ENCODE measurements at places on chromosomes 4 and X. TPM values are rescaled to one million over a fixed set of nuclear protein-coding genes. Genes with fewer than 3 reads are reported as not detected.
A peak's percentile ranks its signal among the peaks of the same experiment; 100 is the strongest.

OCRL gene
- 20.1 TPM for total RNA-seq

POU3F4 gene
- total RNA-seq = not detected

ADGRL3 gene
- 6.0 TPM for total RNA-seq

GRCh38 chr4:70425306-70425705, 27.6 kb downstream of the OPRPN start:
- no peaks in the 10 kb centered on the region for H3K4me1 ChIP-seq
- no peaks in the 10 kb centered on the region for H3K27me3 ChIP-seq
- H3K27ac ChIP-seq = no peak overlapping the region
- no peak for DNase-seq

GRCh38 chrX:150690126-150690525, 3.1 kb upstream of the MTMR1 start:
- no peaks in the 10 kb centered on the region for H3K36me3 ChIP-seq
- no peak overlapping the region for H3K27ac ChIP-seq
- DNase-seq = no peak

DNA sequence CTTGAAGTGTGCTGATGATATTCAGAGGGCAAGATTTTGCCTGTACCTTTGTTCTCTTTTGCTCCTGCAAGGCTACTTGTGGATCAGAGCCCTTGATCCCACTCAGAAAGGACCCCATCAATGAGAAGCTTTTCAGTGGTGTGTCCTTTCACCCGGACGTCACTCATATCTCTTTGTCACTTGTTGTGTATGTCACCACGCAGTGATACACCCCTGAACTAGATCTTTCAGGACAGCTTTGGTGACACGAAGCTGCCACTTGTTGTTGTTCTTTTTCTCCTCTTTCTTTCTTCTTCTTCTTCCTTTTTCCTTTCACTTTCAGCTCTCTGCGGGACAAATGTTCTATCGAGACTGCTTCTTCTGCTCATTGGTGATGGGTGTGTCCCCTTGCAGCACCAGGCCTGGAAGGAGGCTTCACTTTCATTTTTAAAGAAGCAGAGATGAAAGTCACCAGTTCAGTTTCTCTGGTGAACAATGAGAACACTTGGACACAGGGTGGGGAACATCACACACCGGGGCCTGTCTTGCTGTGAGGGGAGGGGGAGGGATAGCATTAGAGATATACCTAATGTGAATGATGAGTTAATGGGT, 83.6 kb downstream of the NBDY start:
- H3K36me3 ChIP-seq = no peaks in the 10 kb centered on the region
- H3K4me3 ChIP-seq = peak overlapping the region; percentile 17
- peak overlapping the region; percentile 62 for H3K27ac ChIP-seq

DNA sequence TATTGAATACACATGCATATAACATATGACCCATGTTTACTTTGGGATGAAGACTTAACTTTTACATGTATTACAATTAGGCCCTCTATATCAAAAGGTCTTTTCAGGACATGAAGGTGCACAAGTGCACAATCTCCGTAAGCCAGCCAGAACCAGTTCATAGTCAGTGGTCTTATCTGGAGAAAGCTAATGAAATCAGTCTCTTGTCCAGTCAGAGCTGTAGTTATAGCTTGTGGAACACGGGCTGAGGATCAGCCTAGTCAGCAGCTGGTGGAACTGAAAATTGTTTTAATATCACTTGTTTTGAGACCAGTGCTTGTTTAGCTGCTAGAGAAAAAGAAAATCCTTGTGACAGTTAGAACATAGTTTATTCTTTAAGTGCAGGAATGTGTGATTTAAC, 197.9 kb downstream of the IL13RA2 start:
- no peak for DNase-seq
- H3K27me3 ChIP-seq = no peaks in the 10 kb centered on the region
- H3K36me3 ChIP-seq = no peaks in the 10 kb centered on the region

DNA sequence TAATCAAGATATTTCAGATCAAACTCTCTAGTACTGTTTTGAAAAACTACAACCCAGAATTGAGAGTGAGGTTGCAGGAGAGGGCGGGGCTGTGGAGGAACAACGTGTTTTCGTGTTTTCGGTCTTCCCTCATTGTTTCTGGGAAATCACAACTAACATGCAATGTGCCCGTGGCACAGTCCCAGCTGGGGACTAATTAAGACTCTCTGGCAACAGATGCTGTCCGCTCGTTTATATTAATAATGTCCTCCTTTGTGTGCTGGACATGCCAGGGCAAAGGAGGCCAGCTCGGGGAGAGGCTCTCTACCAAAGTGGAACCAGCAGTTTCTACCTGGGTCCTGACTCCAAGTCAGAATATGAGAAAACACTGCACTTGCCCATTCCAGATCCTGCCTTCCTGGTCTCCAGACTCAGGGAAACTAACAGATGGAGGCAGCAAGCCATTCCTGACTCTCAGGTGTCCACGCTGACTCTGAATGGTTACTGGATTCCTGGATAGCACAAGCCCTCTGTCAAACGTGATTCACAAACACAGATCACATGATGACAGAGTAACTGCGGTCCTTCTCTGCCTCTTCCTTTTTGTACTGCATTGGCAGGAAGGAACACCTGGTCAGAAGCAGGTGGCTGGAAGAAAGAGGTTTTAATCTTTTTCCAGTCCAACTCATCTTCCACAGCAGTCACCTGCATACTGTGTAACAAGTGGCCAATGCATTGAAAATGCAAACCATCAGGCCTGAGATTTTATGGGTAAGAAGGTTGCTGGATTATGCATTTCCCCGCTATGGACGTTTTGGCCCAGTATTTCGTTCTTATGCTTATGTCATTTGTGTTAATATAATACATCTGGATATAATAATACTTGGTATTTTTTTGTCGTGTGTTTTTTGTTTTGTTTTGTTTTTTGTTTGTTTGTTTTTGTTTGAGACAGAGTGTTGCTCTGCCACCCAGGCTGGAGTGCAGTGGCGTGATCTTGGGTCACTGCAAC, 65.0 kb downstream of the COQ2 start:
- peak overlapping the region; percentile 12 for H3K4me3 ChIP-seq
- peak overlapping the region; percentile 69 for H3K27ac ChIP-seq
- no peaks in the 10 kb centered on the region for H3K36me3 ChIP-seq
- no peaks in the 10 kb centered on the region for H3K27me3 ChIP-seq
- peak; percentile 57 for DNase-seq

DNA sequence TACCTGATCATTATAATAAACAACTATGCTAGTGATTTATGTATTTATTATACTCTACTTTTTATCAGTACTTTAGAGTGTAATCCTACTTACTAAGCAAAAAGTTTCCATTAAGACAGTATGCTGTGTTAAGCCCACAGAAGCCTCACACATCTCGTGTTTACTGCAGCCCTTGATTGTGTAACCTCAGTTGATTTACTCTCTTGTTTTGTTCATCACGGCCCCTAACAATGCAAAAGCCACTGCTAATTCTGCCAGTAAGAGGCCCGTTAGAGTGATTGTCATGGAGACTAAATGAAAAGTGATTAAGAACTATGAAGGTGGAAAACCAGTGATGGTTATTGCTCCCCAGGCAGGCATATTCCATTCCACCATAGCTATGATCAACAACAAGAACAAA, 436.2 kb downstream of the SPOCK3 start:
- no peak overlapping the region for H3K4me3 ChIP-seq
- H3K4me1 ChIP-seq = no peaks in the 10 kb centered on the region
- no peak overlapping the region for H3K27ac ChIP-seq
- H3K27me3 ChIP-seq = no peaks in the 10 kb centered on the region
